ENCODE measurements at places on chromosomes 1 and 21.
A peak's percentile ranks its signal among the peaks of the same experiment; 100 is the strongest.

GRCh38 chr1:218090459-218090858 is 194.6 kb upstream of the RRP15 start:
- H3K36me3 ChIP-seq: no peaks in the 10 kb centered on the region
- no peaks in the 10 kb centered on the region for H3K27me3 ChIP-seq
- DNase-seq: no peak
- H3K4me3 ChIP-seq: no peak overlapping the region
- H3K4me1 ChIP-seq: no peaks in the 10 kb centered on the region

DNA sequence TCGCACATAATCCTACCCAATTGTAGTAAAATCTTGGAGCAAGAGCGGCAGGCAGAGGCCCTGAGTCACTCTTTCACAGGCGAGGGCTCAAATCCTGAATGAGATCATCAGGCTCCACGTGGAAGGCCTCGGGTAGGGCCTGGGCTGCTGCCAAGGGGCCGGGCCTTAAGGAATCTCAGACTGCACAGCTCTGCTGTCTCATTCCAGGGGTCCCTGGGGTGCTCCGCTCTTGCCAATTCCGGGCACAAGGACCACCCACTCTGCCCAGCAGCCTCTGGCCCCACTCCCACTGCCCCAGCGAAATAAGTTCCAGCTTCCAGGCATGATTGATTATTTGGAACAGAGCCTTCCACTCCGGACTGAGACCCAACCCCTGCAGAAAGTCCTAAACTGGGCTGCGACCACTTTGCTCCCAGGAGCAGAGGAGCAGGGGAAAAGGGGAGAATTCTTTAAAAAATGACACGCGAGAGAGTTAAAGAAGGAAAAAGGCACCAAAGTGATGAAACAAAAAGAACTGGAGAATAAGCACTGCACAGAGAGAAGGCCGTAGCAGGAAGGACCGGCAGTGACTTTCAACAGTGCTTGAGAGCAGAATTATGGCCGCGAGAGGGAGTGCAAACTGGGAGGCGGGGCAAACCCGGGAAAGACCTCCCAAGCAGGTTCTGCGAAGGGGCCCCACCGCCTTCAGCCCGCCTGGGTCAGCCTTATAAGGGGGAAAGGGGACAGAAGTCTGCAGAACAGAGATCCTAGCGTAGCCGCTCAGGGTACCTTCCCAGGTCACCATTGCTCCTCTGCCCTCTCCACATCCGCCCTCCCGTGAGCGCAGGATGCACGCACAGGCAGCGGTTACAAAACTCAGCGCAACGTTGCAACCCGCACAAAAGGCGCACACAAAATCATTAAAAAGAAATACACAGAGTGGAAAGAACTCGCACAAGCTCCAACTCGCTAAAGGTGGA is 2.0 kb downstream of the ADAMTS1 start:
- no peaks in the 10 kb centered on the region for H3K36me3 ChIP-seq
- peaks cover 35% of the 10 kb centered on the region for H3K4me1 ChIP-seq
- peak overlapping the region; percentile 62 for H3K4me3 ChIP-seq
- H3K27me3 ChIP-seq: peaks cover 60% of the 10 kb centered on the region

DNA sequence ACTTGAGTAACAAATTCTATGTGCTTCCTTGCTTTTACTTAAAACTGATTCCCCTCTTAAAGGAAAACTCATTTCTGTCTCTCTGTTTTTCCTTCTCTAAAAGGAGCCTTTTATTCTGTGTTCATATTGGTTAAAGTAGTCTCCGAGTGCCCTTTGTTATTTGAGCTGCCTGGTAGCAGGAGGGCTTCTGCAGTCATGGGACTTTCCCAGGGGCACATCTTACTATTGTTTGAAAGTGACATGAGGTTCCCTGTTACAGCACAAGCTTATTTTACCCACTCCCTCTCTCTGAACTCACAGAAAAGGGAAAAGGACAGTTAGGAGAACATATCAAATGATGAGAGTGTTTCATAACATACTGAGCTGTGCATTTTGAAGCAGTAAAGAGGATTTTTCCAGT is 58.1 kb upstream of the ANGPTL1 start:
- H3K27me3 ChIP-seq: peaks cover 2% of the 10 kb centered on the region
- H3K36me3 ChIP-seq: peaks cover 5% of the 10 kb centered on the region
- H3K27ac ChIP-seq: no peak overlapping the region
- H3K4me3 ChIP-seq: no peak overlapping the region

DNA sequence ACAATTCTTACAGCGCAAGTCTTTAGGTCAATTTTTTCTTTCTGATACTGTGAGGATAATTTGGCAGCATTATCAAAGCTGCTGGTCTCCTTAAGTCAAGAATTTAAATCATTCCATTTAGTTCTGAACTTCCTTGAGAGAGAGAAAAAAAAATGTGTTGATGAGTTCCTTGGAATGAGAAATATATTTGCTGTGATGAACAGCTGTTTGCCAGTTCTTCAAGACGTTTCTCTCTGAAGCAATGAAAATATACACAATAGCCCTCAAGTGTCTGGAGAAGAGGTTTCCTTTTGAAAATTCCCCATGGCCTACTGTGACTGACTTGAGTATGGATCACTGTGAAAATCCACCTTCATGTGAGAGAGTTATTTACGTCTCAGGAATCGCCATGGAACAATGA is 31.0 kb upstream of the TADA1 start:
- no peaks in the 10 kb centered on the region for H3K27me3 ChIP-seq
- H3K4me1 ChIP-seq: peaks cover 14% of the 10 kb centered on the region
- H3K27ac ChIP-seq: no peak overlapping the region
- no peak overlapping the region for H3K4me3 ChIP-seq

GRCh38 chr1:156444407-156445001 is 56.1 kb downstream of the MEF2D start:
- no peaks in the 10 kb centered on the region for H3K36me3 ChIP-seq
- DNase-seq: peak; percentile 56
- H3K4me3 ChIP-seq: no peak overlapping the region
- peaks cover 36% of the 10 kb centered on the region for H3K4me1 ChIP-seq
- H3K27ac ChIP-seq: no peak overlapping the region

DNA sequence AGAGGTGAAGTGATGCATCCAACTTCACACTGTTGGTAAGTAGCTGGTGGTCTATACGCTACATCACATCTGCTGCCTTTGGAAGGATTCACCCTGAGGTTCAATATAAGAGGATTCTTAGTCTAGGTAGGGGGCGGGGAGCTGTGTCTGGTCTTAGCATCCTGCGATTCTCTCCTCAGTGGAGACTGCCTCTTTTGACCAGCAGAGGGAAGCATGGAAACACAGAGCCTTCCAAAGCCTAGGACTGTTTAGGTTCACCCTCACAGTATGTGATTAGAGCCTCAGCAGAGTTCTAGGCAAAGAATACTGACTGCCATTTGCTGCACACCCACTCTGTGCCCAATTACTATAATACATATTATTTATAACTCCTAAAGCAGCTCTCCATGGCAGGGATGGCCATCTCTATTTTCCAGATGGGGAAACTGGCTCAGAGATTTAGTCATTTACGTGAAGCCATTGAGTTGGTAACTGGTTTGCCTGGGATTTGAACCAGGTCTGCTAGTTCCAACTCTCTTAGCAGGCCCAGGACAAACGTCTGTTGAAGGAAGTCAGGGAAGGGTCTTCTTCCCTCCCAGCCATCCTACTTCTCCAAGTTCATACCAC is 28.9 kb upstream of the EFCAB14 start:
- H3K27ac ChIP-seq: no peak overlapping the region
- DNase-seq: no peak
- H3K36me3 ChIP-seq: no peaks in the 10 kb centered on the region

GRCh38 chr1:178021950-178022349 is 52.1 kb upstream of the SEC16B start:
- no peak overlapping the region for H3K27ac ChIP-seq
- no peaks in the 10 kb centered on the region for H3K36me3 ChIP-seq
- no peak for DNase-seq

DNA sequence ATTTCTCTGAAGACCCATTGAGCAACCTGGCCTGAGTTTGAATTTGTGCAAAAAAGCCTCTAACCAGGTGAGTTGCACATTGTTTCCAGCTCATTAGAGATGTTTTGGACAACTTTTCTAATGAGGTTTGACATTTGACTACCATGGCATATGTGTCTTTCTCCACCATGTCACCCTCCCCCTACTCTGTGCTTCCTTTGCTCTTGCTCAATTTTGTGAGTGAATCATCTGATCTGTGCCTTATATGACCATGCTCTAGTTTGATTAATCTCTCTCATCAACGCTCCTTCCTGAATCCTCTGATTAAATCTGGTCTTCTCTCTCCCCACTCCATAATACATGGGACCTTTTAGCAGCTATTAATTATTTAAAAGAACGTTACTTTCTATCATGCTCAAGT is 144.8 kb upstream of the SAMSN1 start:
- DNase-seq: no peak
- H3K4me1 ChIP-seq: peaks cover 48% of the 10 kb centered on the region
- no peaks in the 10 kb centered on the region for H3K27me3 ChIP-seq
- peak overlapping the region; percentile 20 for H3K27ac ChIP-seq

DNA sequence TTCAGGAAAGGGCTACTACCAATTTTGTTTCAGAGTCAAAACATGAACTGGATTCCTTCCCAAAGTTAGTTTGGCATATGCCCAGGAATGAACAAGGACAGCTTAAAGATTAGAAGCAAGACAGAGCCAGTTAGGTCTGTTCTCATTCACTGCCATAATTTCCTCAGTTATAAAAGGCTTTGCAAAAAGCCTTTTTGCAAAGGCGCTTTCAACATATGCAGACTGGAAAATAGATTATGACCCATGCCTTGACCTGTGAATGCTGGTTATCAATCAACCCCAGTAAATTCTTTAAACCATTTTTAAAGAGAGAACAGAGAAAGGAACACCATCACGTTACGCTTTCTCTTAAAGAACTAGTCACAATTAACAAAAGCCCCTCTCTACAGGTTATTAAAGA is 1.7 kb upstream of the FRRS1 start:
- no peaks in the 10 kb centered on the region for H3K36me3 ChIP-seq
- no peak for DNase-seq
- no peaks in the 10 kb centered on the region for H3K27me3 ChIP-seq
- H3K4me3 ChIP-seq: no peak overlapping the region
- H3K27ac ChIP-seq: no peak overlapping the region

DNA sequence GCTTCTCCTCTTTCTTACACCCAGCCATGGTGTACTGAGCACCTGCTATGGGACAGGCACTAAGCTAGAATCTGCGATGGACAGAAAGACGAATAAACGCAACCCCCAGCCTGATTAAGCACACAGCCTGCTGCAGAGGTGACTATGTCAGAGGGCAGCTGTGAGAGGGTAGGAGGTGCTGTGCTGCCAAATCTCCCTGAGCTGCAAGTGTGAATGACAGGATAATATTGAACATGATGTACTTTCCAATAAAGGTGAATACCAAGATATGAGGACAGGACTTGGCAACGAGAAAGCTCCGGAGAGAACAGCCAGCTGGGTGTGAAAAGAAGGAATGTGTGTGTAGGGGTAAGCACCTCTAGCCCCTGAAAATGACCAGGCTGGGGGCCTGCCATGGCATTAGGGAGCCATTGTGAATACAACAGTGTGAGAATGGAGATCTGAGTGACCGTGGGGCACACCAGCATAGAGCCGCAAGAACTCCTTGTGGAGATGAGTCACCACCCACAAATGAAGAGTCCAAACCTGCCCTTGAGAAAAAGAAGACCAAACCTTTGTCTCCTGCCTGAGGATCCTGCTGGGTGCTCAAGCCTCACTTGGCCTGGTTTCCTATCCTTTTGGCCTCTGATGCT is 83.0 kb upstream of the ATF3 start:
- peaks cover 5% of the 10 kb centered on the region for H3K27me3 ChIP-seq
- no peaks in the 10 kb centered on the region for H3K36me3 ChIP-seq
- H3K4me3 ChIP-seq: no peak overlapping the region
- no peak overlapping the region for H3K27ac ChIP-seq

DNA sequence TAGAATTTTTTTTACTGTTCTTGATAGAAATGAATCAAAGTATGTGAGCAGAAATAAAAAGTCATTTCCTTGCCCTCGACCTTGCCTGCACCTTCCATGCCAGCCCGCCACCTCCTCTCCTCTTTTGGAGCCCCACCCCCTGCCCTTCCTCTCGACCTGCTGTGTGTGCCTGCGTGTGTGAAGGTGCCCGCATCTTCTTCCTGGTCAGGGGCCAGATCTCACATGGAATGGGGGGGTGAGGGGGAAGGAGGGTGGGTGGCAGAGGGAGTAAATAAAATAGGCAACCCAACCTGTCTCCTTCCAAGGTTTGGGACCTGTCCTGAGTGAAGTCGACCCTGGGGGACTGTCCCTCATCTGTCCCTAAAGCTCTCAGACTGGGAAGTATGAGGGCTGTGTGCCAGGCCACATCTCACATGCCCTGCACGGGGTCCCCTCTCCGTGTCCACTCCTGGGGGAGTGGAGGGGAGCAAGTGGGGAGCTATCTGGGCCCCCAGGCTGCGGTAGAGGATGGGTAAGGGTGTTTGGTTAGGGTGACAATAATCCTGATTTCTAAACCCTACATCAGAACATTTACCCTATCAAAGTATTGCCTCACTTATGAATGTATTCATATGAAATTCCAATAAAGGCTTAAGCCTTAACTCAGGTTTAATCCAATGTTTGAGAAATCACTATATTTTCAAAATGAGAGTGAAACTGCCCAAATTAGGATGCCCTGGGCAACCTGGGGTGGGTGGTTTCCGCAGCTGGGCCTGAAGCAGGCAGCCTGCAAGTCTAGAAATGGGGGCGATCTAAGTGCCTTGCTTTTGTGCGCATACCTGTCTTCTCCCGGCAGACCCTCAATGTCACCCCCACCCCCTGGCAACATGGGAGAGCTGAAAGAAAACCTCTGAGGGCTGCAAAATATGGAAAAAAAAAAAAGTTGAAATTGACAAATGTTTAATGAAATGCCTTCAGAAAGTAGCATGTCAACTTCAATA is 15.4 kb downstream of the AMPD2 start:
- H3K36me3 ChIP-seq: peaks cover 10% of the 10 kb centered on the region
- no peak for DNase-seq
- no peak overlapping the region for H3K4me3 ChIP-seq
- no peaks in the 10 kb centered on the region for H3K27me3 ChIP-seq
- H3K4me1 ChIP-seq: peaks cover 20% of the 10 kb centered on the region

GRCh38 chr1:47840393-47841190 is 156.6 kb downstream of the TRABD2B start:
- peaks cover 3% of the 10 kb centered on the region for H3K27me3 ChIP-seq
- H3K4me1 ChIP-seq: no peaks in the 10 kb centered on the region
- no peaks in the 10 kb centered on the region for H3K36me3 ChIP-seq
- no peak for DNase-seq
- no peak overlapping the region for H3K27ac ChIP-seq

- H3K36me3 ChIP-seq: no peaks in the 10 kb centered on the region
- H3K4me3 ChIP-seq: no peak overlapping the region
- H3K27me3 ChIP-seq: peaks cover 40% of the 10 kb centered on the region
- H3K27ac ChIP-seq: no peak overlapping the region
Observed at GRCh38 chr1:22406722-22407495, 44.7 kb upstream of the ZBTB40 start.
